ENCODE measurements at places on chromosomes 1 and 21.
A peak's percentile ranks its signal among the peaks of the same experiment; 100 is the strongest.

GRCh38 chr1:11070876-11071275, 11.1 kb upstream of the SRM start:
- no peak for DNase-seq

DNA sequence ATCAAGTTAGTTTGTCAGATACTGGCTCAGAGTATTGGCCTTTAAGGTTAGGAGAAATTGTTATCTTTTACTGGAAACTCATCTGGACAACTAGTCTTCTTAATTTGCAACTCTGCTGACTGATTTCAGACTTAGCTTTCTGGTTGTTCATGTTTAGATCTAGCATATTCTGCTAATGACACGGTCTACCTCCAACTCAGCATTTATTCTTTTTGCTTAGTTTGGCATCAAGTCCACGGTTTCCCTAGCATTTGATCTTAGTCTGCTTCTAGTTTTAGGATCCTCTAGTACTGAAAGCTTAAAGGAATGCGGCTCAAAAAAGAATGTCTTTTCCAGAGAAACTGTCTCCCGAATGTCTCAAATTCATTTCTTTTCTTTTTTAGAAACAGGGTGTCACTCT, 75.6 kb upstream of the SLFNL1 start:
- peak; percentile 44 for DNase-seq

- DNase-seq = no peak
Measured at GRCh38 chr21:44395260-44395659, 41.8 kb downstream of the TRPM2 start.

DNA sequence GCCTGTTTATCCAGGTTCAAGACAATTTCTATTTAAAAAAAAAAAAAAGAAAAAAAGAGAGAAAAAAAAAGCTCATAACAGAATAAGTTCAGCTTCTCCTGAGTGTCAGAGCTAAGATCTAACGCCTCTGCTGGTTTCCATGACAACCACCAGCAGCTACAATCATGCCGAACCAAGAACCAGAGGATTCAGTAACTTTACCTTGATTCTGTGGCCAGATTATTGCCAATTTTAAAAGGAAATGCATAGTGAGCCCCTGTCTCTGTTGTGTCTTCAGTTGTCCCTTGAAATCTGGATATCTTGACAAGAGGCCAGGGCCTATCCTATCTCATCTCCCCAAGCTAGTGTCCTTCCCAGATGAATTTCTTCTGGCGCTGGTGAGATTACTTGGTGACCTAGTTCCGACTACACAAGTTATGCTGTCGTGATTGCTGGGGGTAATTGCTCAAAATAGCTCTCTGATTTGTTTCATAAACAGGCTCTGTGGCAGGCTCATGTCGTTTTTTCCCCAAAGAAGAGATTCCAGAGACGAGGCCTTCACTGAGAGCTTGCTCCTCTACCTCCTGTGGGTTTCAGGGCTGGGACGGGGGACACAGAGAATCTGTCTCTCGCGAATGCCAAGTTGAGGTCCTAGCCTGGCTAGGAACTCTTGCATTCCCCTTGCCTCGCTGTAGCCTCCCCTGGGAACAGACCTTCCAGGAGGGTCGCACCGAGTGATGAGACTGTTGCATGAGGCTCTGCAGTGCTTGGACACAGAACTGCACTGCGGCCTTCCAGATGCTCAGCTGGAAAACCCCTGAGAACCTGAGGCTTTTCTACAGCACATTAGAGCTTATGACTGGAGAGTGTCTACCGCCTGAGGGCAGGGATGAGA, 32.4 kb upstream of the SCCPDH start:
- peak; percentile 10 for DNase-seq

GRCh38 chr1:231312432-231312788, 25.2 kb downstream of the EXOC8 start:
- DNase-seq = no peak

- DNase-seq = no peak
Measured at GRCh38 chr1:184502161-184502560, 115.3 kb downstream of the C1orf21 start.

DNA sequence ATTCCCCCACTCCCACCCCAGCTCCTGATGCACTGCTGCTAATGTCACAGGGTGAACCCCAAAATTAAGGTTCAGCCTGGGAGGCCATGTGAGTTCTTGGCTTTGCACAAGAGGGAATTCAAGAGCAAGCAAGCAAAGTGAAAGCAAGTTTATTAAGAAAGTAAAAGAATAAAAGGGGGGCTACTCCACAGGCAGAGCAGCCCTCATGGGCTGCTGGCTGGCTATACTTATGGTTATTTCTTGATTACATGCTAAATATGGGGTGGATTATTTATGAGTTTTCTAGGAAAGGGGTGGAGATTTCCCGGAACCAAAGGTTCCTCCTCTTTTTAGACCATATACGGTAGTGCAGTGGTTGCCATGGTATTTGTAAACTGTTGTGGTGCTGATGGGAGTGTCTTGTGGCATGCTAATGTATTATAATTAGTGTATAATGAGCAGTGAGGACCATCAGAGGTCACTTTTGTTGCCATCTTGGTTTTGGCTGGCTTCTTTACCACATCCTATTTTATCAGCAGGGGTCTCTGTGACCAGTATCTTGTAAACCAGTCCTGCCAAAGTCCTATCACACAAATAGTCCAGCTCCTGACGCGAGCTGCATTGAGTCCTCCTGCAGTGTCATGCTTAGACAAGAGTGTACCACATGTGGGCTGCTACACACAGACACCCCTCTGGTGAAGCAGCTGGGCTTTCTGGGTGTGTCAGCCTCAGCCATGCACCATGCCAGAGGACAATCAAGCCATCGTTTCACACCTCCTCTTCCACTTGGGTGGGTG, 46.4 kb upstream of the CSF1 start:
- peak; percentile 70 for DNase-seq

DNA sequence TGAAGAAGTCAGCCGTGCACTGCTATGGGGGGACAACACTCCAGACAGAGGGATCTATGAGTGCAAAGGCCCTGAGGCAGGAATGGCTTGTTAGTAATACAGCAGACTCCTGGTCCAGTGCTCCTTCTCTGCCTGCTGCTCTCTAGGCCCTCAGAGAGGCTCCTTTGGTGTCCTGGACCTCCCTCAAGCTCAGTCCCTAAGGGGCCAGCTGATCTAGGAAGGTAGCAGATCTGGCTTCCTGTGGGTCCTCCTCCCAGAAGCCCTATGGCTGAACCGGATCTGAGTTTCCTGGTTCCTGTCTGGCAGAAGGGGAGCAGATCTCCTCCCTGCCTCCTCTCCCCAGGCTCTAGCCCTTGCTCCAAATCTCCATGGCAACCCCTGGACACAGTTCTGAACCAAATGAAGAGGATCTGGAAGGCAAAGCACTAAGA, at the start of gene LDLRAD2:
Gene LDLRAD2, plus strand, starts transcription at position 391 of the 431 bp plus-strand sequence. CDS start 187 bp downstream, outside the sequence.
- peak; percentile 36 for DNase-seq

DNA sequence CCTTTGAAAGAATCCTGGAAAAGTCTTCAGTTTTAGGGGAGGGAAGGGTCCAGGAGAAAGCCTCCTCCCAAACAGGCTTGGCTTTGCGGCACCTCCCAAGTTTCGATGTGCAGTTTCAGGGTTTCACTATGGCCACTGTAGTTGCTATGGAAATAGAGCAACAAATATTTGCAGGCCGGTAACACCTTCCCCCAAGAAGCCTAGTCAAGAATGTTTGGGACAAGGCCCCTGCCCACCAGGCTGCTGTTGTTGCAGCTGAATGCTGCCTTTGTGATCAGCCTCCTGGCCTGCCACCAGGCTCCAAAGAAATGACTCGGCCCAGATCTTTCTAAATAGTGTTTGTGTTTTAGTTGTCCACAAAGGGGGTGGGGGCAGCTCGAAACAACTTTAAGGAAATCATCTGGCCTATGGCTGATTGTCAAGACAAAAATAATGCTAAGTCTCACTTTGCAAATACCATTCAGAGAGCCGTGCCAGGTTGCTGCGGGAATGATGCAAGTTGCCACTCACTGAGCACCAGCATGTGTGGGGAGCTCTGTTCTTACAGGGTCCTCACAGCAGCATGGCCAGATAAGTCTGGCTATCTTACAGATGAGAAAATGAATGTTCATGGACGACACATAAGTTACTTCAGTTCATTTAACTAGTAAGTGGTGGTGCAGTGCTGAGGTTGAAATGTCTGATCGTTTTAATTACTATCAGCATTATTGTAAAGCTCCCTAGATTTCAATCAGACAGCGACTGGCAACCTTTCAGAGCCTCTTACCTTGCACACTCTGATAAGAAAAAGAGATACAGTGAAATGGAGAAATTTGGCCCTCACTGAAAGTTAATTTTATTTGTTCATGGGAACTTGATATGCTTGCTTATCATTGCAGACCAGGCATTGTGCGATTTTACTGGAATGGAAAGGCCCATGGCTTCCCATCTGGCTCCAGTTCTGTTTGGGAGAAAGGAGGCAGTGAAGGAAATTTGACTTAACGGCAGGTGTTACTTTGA, 91.2 kb upstream of the JUN start:
- DNase-seq = peak; percentile 82

DNA sequence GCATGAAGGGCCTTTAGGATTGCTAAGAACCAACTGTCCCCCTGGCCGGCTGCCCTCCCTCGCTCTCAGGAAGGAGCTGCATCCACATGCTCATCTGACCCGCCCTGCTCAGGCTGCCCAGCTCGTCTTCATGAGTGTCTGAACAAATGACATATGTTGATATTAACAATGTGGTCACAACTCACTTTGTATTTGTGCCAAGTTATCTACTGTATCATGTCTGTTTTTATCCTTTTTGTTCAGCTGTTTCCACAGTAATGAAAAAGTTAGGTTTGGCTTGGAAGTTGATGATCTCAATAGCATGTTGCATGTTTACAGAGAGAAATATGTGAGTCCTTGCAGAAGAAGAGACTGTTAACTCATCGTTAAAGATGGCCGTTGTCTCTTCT, 75.1 kb downstream of the PHTF1 start:
- DNase-seq = peak; percentile 70

DNA sequence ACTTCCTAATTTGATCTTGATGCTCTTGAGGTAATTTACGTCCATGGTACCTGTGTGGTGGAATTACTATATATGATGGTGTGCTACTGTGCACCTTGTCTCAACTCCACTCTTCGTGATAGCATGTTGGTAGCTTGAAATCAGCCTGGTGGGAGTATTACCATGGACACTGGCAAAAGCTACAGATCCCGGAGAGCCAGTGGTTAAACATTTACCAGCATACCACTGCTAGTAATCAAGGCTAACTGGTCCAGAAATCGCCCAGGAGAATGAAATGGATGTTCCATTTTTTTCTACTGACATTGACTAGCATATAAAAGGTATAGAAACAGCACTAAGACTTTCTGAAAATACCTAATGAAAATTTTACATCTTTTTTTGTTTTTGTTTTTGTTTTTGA, 30.6 kb downstream of the ELK4 start:
- no peak for DNase-seq

DNA sequence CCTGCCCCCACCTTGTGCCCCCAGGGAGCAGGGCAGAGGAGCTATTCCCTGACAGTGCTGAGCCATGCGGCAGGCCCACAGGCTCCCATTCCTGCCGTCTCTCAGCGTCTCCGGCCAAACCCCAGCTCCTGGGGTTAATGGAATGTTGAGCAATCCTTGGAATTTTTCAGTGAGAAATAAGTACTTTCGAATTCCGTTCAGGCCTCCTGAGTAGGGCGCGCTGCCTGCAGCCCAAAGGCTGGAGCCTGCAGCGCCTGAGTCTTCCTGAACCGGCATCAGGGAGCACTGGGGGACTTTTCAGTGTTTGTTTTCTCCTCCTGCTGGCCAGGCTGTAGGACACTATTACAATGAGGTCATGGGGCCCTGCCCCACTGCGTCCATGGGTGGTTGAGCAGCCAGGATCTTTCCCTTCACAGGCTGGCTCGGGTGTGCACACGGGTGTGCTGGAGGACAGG, 33.3 kb upstream of the CSF1 start:
- DNase-seq = peak; percentile 96

DNA sequence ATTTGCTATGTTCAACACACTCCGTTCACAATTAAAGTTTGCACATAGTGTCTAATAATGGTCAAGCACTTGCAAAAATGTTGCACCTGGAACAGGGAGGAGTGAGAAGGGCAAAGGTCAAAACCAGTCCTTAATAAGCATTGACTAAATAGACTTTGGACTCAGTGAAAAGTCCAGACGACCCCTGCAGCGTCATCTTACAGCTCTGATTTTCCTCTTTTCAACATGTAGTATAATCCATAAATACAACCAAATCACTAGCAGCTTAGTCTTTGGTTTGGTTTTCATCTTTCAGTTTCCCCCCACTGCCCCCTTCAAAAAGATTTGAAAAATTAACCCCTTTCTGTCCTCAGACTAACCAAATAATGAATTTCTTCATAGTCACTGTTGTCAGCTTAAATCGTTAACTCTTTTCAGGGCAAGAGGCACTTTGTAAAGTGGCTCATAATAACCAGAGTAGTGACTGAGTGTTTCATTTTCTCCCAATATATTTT, 290.3 kb downstream of the PTPRC start:
- DNase-seq = no peak

- peak; percentile 81 for DNase-seq
Measured at GRCh38 chr1:206705191-206705590, 20.5 kb downstream of the MAPKAPK2 start.

DNA sequence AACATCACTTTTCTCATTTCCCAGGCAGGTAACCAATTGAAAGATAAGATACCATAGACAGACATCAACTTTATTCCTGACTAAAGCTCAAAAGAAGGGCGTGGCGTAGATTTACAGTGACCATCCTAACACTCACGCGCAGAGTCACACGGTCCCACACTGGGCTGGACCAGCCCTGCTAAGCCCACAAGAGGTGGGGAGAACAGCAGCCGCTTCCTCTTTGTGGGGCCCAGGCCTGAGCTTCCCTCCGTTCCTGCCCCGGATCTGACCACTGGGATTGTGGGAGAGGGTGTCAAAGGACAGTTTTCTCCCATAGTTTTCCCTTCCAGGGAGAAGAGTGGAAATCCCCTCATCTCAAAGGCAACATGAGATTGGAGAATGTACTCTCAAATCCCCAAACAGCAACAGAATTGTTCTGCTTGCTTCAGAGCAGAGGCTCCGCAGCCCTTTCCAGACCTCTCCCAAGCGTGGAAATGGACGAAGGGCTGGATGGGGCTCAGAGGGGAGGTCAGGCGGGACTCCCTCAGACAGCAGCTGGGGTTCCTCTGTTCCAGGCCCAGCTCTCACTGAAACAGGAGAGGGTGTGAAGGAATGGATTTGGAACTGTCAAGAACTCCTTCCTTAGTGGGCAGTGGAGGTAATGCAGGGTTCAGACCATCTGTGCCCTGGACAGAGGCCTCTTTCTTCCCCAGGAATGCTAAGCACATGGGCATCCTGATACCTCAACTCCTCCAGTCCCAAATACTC, 33.7 kb downstream of the L1TD1 start:
- no peak for DNase-seq

GRCh38 chr1:233224311-233224710, 71.2 kb downstream of the PCNX2 start:
- no peak for DNase-seq

DNA sequence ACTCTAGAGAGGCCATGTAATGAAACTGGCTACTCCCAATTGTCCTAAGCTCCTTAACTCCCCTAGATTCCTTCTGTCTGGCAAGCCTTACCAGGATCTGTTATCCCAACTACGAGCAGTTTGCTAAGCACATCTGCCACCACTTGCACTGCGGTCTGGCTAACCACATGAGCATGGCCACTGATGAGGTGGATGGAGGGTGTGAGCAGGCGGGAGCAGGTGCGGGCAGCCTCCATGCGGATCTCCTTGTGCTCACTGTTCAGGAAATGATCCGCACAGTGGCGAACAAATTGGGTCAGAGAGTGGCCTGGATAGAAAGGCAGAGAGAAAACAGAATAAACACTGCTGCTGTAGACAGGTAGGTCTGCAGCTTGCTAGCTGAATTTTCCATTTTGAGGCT, 24.0 kb downstream of the MTOR start:
- DNase-seq = no peak
